ENCODE measurements at places on chromosomes 5 and 9.

DNA sequence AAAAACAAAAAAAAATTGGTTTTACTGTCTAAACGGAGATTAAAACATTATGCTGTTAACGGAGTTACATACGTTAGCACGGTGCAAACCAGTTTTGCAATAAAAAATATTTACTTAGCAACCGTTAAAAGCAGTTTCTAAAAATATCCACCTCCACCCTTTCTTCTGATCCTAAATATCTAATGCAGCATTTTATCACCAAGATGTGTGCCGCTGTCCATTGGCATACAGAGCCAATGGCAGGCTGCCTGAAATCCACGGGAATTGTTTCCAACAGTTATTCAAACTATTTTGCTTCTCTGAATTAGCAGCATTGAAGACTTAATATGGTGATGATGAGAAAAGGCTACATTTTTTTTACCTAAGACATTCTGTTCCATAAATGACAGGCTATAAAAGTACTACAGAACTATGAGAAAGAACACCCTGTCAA lies 61.6 kb downstream of the CSNK1A1 start:
- DNase-seq = no peak

GRCh38 chr9:81890104-81890503 lies 38.1 kb upstream of the SPATA31D4 start:
- no peak for DNase-seq

DNA sequence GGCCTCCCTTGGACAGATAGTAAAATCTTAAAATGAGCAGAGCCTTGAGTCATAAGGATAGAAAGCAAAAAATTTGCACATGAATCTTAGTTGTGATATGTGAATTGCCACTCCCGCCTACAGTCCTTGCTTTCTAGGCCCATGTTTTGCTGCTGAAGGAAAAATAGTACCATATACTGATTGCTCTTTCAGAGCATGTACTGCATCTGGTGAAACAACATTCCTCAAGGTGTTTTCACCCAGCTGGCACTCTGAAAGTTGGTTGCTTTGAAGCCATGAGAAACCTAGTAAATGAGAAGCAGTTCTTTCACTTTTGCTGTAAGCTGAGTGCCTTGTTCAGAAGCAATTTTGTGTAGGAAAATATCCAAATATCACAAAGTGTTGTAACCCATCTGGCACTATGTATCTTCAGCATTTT lies 10.3 kb downstream of the CDC37L1 start:
- DNase-seq = no peak

- no peak for DNase-seq
These were observed 55.9 kb downstream of the FNBP1 start for GRCh38 chr9:129987047-129987446.

- no peak for DNase-seq
These were observed 163.1 kb downstream of the PBX3 start for GRCh38 chr9:125910286-125910685.

DNA sequence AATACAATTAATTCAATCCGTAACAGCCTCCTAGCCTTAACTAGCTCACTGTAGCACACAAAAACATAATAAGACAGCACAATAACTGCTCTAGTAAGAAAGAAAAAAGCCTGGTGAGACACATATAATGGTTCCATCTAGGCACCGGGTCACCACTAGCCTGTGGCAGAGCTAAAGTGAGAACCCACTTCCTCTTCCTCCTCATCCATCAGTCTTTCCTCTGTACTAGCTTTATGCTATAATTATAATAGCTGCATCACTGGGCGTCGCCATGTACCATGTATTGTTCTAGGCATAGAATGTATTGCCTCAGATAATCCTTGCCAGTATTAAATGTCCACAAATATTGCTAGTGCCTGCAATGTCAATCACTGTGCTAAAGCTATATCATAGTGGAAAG lies 23.1 kb downstream of the ADRB2 start:
- no peak for DNase-seq

GRCh38 chr5:166532456-166533220 lies 1758.8 kb upstream of the WWC1 start:
- DNase-seq = no peak

DNA sequence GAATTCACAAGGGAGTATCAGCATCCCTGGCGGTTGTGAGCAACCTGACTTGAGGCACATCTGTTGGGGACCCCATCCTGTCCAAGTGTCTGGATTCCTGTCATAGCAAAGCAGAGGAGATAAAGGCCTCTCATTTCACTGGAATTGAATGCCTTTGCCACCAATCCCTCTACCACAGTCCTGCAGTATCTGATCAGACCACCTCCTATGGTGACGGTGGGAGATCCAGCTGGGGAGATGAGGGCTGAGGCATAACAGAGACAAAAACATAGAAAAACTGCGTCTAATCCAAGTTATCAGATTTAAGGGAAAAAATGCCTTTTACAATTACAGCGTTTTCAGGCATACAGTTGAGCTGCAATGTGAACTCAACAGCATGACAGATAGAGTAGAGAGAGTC lies 160.7 kb upstream of the TRPC7 start:
- DNase-seq = no peak

DNA sequence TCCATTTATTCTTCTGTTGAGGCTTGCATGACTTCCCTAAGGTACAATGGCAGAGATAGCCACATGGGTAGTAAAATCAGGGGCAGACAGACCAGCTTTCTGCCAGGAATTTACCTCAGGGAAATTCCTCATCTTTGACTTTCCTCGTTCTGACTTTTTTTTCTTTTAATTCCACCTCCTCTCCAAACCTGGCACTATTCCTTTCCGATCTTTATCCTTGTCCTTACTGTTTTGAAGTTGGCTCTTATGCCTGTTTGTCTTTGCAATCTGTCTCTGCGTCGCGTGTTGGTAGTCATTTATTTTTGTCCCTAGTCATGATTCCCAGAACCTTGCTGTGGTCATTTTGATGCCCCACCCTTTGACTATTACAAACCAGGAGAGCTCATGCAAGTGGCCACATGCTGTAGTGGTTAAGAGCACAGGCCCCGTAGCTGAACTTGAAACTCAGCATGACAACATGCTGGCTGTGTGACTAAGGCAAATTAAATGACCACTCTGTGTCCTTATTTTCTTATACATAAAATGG lies 19.0 kb downstream of the TMC1 start:
- DNase-seq = no peak

- no peak for DNase-seq
These were observed 28.2 kb upstream of the CCNB1 start for GRCh38 chr5:69138766-69139165.

DNA sequence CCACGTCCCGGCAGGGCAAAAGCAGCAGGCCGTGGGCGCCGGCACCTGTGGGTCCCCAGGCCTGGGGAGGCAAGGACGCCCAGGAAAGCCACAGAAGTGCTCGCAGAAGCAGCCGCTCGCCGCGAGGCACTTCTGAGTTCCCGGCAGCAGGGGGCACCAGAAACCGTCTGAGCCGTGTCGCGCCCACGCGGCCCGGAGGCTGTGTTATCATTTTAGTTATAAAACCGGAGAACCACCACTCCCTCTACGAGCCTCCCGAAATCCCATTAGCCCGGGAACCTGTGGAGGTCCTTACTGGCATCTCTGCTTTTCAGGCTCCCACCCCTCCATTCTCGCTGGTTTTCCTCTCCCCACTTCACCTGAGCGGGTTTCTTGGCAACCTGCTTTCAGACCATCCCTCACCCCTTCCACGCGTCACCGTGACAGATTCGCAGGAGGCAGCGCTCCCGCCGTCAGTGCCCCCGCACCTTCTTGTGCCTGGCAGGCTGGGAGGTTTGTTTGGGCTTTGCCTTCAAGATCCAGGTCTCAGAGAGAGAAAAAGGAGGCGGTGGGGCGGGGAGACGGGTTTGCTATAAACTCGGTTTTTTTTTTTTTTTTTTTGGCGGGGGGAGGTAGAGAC lies 2.3 kb downstream of the GDNF start:
- peak; percentile 59 for DNase-seq

DNA sequence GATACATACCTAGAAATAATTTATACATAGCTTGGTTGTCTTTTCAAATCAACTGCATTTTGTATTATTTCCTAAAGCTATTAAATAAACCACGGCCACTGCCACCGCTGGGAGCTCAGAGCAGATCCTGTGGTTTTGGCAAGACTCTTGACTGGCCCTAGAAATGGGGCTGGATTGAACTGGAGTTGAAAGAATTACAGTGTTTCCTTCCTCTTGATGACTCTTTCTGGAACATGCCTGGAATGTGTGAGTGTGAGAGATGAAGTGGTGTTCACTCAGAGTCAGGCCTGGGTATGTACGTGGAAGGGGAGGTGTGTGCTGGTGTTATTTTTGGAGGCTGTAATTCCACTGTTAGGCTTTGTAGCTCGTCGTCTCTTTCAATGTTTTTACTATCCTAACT lies 45.9 kb downstream of the TEK start:
- no peak for DNase-seq

DNA sequence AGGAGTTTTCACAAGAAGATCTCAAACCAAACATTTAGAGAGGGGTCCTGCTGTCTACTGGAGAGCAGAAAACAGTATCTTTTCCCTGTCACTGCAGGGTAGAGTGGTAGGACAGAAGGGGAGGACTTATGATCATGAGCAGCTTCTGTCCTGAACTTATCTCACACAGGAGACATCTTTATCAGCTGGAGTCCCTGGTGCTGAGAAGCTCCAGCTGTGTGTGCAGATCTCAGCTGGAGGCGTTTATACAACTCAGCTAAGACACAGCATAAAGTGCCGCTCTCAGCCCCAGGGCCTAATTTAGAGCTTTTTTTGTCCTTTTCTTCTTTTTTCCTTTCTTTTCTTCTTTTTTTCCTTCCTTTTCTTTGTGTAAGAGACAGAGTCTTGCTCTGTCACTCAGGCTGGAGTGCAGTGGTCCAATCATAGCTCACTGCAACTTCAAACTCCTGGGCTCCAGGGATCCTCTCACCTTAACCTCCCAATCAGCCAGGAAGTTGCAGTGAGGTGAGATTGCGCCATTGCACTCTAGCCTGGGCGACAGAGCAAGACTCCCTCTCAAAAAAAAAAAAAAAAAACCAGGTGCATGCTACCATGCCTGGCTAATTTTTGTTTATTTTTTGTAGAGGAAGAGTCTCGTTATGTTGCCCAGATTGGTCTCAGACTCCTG lies 31.9 kb downstream of the CCDC125 start:
- no peak for DNase-seq

DNA sequence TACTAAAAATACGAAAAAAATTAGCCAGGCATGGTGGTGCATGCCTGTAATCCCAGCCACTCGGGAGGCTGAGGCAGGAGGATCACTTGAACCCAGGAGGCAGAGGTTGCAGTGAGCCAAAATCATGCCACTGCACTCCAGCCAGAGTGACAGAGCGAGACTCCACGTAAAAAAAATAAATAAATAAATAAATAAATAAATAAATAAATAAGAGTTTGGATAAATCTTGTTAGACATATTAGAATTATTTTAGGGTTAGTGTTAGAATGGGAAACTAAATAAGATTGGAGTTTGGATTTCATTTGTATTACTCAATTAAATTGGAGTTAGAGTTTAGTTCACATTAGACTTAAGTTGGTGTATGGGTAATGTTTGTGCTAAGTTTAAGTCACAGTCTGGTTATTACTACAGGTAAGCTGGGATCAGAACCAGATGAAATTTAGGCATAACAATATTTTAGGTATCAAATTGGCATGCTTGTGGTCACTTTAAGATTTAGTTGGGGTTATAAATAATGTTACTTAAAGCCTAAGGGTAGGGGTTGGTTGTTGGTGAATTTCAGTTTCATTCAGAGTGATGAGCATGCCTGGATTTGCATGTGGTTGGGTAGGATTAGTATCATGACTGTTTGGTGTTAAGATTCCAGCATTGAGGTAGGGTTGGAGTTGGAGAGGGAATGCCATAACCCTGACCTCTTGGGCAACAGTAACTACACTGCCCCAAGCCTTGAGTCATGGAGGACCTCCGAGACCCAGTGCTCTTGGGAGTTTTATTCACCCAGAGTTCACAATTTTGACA lies 3.3 kb downstream of the OR5C1 start:
- no peak for DNase-seq

DNA sequence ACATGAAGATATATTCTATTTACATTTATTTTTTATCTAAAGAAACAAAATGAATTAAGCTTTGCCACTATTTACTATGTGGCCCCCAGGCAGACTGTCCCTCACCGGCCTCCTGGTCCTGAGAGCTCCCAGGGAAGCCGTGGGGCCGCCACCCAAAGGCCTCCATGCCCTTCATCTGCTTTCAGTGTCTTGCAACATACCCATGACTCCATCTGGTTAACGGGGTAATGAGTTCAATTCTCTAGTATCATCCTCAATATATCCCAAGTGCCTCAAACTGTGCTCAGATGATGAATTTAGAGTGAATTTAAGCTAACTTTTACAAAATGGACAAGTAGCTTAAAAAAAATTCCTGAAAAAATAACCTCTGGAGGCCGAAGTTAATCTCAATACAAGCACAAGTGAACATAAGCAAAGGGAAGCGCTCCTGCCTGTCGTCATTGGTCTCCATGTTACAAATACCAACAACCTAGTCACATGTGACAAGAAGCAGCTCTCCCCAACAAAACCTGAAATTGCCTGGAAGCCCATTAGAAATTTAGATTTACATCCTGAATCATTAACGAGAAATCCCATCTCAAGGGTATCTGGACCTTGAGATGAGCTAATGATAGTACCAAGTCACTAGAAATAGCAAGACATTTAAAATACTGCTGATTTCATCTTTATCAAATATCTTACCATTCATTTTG lies 26.1 kb downstream of the DAP start:
- DNase-seq = no peak

DNA sequence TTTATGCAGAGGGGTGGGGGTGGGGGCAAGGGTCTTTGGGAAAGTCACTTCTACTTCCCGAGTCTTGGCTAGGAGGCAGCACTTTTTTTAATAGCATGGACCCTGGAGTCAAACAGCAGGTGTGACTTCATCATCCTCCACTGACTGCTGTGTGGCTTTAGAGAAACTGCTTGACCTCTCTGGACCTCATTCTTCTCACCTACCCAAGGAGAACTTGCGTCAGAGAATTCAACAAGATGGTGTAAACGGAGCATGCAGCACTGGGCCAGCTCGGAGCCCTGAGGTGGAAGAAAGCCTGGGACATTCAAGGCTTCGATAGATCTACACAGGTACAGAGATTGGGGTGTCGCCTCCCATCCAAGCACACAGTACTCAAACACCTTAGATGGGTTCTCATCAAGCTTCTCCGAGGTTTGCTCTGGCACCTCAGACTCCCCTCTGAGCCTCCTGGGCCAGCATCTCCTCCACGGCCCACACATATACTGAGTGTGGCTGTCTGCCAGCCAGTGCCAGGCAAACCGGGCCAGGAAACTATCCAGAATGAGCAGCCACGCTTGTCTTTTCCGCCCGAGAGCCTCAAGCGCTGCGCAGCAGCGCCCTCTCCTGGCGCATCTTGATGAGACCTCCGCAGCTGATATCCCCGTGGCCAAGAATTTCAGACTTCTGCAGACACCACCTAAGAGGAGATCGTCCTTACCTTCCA lies 4.6 kb upstream of the SLC25A48 start:
- peak; percentile 18 for DNase-seq

DNA sequence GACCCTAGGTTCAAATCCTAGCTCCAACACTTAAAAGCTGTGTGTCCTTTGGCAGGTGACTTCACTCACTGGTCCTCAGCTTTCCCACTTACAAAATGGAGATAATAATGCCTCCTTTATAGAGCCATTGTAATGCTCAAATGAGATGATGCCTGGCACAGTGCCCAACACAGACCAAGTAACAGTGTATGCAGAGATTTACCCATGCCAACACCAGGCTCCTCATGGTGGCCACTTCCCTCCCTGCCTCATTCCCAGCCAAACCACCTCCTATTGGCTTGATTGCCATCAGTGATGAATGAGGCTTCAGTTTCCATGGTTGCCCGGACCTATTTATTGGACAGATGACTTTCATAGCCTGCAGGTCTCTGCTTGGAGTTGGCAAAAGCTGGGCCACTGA lies 469.4 kb downstream of the CDK5RAP2 start:
- no peak for DNase-seq

Data from stimulated activated CD8-positive, alpha-beta memory T cell treated with anti-CD3 and anti-CD28 coated beads, Interleukin-7, amount 100 ng/mL, for 48 hours (primary cell).